CD4-positive, alpha-beta T cell (primary cell): ENCODE measurements at places on chromosomes 1 and 21.

DNA sequence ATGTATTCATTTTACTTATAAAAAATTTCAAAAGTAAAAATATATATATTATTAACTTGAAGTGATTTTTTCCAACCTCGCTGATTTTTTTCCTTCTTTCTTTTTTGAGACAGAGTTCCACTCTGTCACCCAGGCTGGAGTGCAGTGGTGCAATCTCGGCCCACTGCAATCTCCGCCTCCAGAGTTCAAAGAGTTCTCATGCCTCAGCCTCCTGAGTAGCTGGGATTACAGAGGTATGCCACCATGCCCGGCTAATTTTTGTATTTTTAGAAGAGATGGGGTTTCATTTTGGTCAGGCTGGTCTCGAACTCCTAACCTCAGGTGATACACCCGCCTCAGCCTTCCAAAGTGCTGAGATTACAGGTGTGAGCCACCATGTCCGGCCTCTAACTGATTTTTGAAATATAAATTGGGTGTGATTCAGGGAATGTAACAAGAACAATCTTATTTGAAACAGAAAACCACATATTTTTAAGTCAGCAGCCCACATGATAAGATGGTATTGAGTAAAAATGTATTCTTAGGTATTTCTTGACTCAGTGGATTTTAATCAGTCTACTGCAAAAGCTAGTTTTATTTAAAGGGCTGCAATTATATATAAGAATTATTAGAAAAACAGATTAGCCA, 30.0 kb downstream of the ZBTB8B start:
- no peak for DNase-seq

GRCh38 chr1:203655671-203656070, 29.0 kb downstream of the ATP2B4 start:
- no peak for DNase-seq

GRCh38 chr1:38525343-38526043, 334.1 kb downstream of the RRAGC start:
- no peak for DNase-seq

DNA sequence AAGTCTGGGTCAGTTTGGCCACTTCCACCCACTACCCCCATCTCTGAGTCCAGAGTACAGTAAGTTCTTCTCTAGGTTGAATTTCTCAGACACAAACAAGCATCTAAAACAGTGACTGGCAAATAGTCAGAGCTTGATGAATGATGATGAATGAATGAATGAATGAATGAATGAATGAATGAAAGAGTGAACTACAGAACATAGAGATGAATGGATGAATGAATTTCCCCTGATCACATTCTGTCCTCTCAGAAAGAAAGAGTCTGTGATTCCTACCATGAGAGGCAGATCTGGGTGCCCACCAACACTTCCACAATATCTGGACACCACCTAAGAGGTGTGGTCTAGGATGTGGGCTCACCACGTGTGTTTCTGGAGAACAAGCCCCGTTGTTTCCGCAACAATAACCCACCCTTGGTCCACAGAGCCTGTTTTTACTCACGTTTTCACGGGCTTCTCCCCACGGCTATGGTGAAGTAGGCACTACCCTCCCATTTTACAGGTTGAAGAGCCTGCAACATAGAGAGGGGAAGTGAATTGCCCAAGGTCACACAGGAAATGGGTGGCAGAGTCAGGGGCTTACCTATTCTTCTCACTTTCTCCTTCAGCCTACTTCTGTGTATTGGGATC, 40.2 kb upstream of the IFFO2 start:
- no peak for DNase-seq

DNA sequence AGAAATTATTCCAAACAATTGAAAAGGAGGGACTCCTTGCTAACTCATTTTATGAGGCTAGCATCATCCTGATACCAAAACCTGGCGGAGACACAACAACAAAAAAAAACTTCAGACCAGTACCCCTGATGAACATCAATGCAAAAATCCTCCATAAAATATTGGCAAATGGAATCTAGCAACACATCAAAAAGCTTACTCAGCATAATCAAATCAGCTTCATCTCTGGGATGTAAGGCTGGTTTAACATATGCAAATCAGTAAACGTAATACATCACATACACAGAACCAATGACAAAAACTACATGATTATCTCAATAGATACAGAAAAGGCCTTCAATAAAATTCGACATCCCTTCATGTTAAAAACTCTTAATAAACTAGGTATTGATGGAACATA, 440.1 kb downstream of the NUF2 start:
- no peak for DNase-seq

DNA sequence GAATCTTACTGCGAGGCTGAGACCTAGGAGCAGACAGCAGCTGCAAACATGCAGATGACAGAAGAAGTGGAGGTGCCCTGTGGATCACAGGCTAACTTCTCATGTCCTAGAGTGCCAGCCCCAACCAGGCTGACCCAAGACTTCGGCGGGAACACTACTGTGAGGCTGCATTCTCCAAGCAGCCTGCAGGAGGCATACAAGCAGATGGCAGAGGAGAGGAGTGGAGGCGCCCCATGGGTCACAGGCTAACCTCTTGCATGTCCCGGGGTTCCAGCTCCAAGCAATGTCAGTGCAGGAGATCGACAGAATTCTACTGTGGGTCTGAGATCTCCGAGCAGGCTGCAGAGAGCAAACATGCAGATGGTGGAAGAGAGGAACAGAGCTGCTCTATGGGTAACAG, 98.1 kb upstream of the ZNF678 start:
- no peak for DNase-seq

DNA sequence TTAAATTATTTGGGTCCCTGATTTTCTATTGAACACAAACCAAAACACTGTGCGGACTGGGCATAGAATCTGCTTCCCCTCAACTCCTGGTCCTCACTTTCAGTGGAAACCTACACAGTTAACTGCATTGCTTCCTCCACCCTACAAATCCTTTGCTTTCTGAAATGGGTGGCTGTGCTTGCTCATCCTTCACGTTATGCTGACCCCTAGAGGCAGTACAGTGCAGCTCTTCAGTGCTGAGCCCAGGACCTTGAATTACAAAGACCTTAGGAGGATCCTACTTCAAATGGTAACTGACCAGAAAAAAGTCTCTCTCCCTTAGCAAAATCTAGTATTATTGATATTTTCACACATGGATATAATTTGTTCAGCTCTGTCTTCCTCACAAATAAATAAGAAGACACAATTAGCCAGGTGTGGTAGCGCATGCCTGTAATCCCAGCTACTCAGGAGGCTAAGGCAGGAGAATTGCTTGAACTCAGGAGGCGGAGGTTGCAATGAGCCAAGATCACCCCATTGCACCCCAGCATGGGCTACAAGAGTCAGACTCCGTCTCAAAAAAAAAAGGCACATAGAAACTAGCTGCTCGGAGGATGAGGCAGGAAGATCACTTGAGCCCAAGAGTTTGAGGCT, 63.4 kb upstream of the L1TD1 start:
- no peak for DNase-seq

GRCh38 chr1:32151319-32151787, 28.1 kb upstream of the TXLNA start:
- no peak for DNase-seq

GRCh38 chr21:38802050-38803026, 3.4 kb upstream of the ETS2 start:
- no peak for DNase-seq
